ENCODE measurements at places on chromosomes 7 and 10. TPM values are rescaled to one million over a fixed set of nuclear protein-coding genes. Genes with fewer than 3 reads are reported as not detected.

Gene VWA2
- total RNA-seq: not detected

Gene SAP25
- 18.2 TPM for total RNA-seq

Gene ST8SIA6
- total RNA-seq: not detected

Gene GRM3
- total RNA-seq: not detected

Gene KLF14
- total RNA-seq: not detected

Gene REPIN1
- 55.5 TPM for total RNA-seq

Gene SNCG
- total RNA-seq: not detected

Gene LRRC4
- not detected for total RNA-seq

Gene CCL24
- not detected for total RNA-seq

Gene NPC1L1
- total RNA-seq: not detected

Gene CPN1
- total RNA-seq: not detected

Gene MOGAT3
- not detected for total RNA-seq

Gene NT5C3A
- total RNA-seq: 81.4 TPM

Gene FLNC
- not detected for total RNA-seq

Gene PRKAR2B
- total RNA-seq: 1.1 TPM

Gene DDC
- not detected for total RNA-seq

Gene PPP1R3C
- not detected for total RNA-seq

Gene SFRP5
- not detected for total RNA-seq

Gene ZCCHC24
- total RNA-seq: 2.4 TPM

Gene TAS2R4
- 0.49 TPM for total RNA-seq

Gene CYP2C19
- total RNA-seq: not detected

Gene ODAD2
- total RNA-seq: not detected

Gene SRGN
- total RNA-seq: 366 TPM

Gene PPP1R17
- total RNA-seq: not detected

Gene RNF32
- total RNA-seq: 2.0 TPM

Gene NOS3
- 10.8 TPM for total RNA-seq

Gene EXOSC1
- 49.5 TPM for total RNA-seq

Gene CLEC2L
- not detected for total RNA-seq

Gene CH25H
- not detected for total RNA-seq

Gene CPXM2
- not detected for total RNA-seq

Gene RBM33
- 102 TPM for total RNA-seq

Gene GJD4
- not detected for total RNA-seq

Data from activated CD8-positive, alpha-beta memory T cell treated with anti-CD3 and anti-CD28 coated beads, Interleukin-2, amount 10 ng/mL, durations not matched to agents 7 days and 5 days (primary cell).